ENCODE measurements at places on chromosomes 11 and 22.

- no peak for DNase-seq
Measured at GRCh38 chr22:38751422-38752346, 4.1 kb downstream of the SUN2 start.

- no peak for DNase-seq
Measured at GRCh38 chr11:69446108-69446507, 35.4 kb upstream of the LINC01488 start.

- no peak for DNase-seq
Measured at GRCh38 chr22:45237065-45237990, 3.4 kb downstream of the KIAA0930 start.

GRCh38 chr11:45165386-45165785, 18.9 kb downstream of the PRDM11 start:
- DNase-seq, result no peak

- DNase-seq, result no peak
Measured at GRCh38 chr11:112318661-112319060, 58.0 kb upstream of the PLET1 start.

DNA sequence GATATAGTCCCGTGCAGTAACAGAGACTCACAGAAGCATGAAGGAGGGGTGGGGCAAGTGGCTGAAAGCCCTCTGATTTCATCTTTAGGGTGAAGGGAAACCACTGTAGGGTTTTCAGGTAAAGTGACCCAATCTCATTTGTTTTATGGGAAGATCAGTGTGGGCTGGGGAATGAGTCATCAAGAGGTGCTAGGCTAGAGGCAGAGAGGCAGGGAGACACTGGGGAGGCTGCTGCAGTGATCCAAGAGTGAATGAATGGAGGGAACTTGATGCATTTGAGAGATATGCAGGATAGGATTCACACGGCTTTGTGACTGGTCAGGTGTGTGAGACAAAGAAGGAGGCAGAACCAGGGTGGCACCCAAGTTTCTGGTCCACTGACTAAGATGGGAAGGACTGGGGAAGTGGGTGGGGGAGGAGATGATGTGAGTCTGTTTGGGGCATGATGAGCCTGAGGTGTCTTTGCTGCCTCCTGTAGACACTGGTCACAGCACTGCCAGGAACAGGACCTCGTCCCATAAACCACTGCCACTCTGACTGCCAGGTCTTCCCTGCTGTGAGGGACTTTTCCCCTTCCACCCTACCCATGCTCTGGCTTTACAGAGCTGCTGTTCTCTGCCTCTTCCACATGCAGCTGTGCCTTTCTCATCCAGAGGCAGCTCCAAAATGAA, 239.0 kb downstream of the TENM4 start:
- DNase-seq, result no peak

GRCh38 chr22:33883961-33884808, 36.1 kb downstream of the LARGE1 start:
- no peak for DNase-seq

GRCh38 chr11:22510741-22511140, 114.9 kb downstream of the FANCF start:
- no peak for DNase-seq
